ENCODE measurements at places on chromosomes 6 and 20.

- DNase-seq: no peak
Measured at GRCh38 chr6:115220551-115221159, 840.0 kb downstream of the FRK start.

DNA sequence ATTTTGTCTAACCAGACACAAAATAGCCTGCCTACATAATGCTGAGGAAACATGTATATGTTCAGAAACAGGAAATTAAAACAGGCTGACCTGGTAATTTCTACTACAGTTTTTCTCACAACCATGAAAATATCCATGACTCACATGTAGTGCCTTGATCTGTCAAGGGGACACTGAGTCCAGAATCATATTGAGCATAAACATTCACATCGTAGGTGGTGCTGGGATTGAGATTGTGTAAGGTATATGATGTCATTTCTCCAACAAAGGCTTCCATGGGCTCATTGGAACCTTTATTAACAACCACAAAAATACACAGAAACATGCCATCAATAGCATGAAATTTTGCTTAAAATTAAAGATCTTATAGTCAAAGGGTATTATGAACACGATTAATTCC lies 80.9 kb downstream of the COL12A1 start:
- no peak for DNase-seq

DNA sequence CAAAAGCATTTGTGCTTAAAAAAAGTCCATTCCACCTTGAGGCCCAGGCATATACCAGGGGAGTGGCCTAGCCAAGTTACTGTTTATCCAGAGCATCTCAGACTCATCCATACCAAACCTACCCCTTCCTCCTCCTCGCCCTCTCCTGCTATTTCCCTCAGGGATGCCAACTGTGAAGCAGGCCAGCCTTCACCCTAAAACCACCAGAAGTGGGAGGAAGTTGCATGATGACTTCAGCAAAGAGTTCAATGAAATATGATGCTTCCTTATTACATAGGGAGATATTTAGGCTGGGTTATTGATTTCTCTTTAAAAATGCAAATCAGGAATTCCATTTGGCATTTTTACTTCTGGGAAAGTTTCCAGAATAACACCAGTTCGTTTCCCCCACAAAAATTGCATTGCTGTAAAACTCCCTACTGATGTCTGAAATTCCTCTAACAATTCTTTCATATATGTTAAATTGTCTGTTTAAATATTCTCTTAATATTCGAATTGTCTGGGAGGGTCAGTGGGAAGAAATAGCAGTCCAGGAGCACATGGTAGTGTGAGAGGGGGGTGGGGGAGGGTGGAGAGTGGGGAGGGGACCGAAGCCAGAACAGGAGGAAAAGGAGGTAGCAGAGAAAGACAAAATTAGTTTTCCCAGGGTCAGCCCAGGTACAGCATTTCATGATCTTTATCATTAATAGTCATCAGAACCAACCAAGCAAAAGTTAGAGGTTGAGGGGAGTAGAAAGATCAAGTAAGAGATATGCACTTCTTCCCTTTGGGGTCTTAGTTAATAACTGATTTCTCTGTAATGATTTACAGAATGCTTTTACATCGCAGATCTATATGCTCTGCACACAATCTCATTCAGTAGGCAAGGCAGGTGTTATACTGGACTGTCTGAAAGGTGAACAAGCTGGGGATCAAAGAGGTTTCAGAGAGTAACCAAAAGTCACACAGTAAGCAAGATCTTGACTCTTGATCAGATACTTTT lies 1.7 kb upstream of the TCP11 start:
- no peak for DNase-seq

- no peak for DNase-seq
Measured at GRCh38 chr20:21238818-21239536, 64.2 kb upstream of the XRN2 start.

DNA sequence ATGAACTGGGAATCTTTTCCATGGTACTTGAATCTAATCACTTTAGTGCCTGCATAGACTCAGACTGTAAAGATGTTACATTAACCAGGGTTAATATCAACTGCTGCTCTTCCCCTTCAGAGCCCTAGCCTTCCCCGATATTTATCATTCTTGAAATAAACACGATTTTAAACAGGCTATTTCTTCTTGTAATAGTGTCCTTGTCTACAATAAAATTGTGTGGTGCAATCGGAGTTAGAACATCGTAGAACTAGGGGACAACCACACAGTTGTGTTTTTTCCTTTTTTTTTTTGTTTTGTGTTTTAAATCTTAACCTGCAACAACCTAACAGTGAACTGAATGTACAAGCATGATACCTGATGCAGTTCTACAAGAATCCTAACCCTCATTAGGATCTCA lies 4.5 kb downstream of the GJA1 start:
- no peak for DNase-seq

- DNase-seq: no peak
Measured at GRCh38 chr6:17820055-17820454, 113.3 kb upstream of the NUP153 start.
